Cerebellar nuclear complex (tissue), 1 donor: ENCODE measurements at places on chromosomes 11 and 22.

DNA sequence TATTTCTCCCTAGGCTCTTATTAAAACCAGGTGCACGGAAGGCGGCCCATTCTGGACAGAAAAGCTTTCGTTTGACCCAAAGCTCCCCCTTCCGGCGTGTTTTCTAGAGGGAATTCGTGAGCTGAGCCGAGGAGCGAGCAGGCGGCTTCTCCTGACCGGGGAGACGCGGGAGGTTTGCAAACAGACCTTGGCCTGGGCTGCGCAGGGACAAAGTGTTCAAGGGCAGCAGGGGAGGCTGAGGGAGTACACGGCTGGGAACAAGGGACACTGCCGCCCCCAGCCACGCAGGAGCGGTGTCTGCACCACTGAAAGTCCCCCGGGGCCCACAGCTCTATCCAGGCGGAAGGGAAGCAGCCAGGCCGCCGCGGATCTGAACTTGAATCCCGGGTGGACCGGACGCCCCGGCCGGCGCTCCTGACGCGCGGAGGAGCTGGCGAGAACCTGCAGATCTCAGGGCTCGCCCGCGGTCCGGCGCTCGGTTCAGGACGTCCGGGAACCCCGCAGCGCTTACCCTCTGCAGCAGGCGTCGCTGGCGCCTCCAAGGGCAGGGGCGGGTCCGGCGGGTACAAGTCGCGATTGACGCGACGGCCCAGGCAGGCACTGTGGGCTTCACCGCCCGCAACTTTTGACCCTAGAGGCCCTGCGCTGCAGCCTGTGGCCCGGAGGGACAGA lies 101.9 kb downstream of the WT1 start:
- no peak for DNase-seq

DNA sequence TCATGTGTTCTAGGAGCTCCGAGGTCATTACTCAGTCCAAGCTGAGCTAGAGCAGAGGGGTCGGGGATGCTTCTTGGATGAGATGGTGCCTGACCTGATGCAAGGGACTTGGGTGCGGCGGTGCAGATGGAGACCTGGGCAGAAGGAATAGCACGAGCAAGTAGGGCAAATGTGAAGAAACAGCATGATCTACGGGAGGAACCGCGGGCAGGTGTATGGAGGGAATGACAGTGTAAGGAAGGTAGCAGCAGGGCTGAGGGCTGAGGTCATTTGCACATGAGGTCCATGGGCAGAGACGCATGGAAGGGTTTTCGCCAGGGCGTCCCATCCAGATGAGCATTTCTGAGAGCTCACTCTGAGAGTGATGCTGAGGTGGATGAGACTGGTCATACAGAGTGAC lies 14.9 kb downstream of the SLC37A2 start:
- DNase-seq = no peak

DNA sequence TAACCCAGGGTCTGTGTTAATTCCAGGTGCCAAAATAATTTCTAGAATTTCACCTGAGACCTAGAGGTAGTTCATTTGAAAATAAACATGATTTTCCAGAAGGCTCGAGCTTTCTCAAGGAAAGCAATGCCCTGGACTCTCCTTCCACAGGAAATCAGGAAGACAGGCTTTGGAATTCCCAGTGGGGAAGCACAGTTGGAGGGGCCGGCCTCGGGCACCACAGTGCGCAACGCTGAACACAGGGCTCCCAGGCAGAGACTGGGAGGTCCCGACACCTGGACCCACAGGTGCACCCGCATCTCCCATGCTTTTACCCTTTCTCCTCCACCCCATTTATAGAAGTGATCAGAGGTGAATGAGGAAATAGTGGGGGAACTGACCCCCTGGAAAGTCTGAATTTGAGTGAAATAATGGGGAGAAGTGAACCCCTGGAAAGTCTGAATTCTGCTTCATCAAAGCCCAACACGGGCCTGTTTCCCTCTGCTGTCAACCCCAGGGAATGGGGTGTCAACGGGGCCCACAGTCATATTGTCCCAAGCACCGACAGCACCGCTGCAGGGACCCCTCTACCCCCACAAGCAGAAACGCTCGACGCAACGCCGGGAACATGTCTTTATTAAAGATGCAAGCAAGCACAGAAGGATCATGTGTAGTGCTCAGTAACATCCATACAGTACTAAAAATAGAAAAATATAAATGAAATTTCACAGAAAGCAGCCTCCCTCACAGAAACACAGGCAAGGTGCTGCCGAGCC lies 12.0 kb upstream of the EFCAB6 start:
- no peak for DNase-seq

GRCh38 chr11:2904153-2905052 lies 18.8 kb upstream of the CDKN1C start:
- no peak for DNase-seq

DNA sequence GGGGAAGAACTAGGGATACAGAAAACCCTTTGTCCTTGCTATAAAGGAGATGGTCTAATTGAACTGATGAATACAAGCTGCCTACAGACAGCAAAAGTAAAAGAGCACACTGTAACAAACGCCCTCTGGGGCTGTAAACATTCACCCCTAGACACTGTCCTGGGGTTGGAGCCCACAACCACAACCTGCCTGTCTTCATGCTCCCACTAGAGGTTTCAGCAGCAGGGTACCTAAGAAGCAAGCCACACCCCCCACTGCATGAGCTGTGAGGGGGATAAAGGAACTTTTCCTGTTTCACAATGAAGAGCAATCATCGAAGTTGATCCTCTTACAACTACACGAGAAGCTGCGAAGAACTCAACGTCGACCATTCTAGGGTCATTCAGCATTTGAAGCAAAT lies 90.5 kb upstream of the LUZP2 start:
- no peak for DNase-seq

DNA sequence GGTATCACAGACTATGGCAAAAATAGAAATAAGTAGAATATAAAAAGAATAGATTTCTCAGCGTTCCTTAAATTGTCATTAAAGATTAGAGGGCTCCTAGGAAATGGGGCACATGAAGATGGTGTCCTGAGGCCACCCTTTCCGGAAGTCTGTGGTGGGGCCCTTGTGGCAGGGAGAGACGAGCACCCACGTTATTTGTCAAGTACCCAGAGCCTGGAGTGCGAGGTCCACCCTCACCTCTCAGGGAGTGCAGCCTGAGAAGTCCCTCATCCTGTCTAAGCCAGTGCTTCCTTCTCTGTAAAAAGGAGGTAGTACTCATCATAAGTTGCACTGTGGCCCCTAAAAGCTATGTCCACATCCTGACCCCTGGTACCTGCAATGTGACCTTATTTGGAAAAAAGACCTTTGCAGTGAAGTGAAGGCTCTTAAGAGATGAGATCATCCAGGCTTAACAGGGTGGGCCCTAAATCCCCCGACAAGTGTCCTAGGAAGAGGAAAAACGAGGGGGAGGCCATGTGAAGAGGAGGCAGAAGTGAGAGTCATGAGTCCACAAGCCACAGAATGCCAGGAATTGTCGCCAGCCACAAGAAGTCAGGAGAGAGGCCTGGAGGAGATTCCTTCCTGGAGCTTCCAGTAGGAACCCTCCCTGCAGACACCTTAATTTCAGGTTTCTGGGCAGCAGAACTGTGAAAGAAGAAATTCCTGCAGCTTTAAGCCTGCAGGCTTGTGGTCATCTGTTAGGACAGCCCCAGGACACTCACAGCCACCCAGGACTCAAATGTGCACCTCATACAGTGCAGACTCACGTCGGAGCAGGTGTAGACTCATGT lies 76.8 kb upstream of the CCND1 start:
- no peak for DNase-seq

DNA sequence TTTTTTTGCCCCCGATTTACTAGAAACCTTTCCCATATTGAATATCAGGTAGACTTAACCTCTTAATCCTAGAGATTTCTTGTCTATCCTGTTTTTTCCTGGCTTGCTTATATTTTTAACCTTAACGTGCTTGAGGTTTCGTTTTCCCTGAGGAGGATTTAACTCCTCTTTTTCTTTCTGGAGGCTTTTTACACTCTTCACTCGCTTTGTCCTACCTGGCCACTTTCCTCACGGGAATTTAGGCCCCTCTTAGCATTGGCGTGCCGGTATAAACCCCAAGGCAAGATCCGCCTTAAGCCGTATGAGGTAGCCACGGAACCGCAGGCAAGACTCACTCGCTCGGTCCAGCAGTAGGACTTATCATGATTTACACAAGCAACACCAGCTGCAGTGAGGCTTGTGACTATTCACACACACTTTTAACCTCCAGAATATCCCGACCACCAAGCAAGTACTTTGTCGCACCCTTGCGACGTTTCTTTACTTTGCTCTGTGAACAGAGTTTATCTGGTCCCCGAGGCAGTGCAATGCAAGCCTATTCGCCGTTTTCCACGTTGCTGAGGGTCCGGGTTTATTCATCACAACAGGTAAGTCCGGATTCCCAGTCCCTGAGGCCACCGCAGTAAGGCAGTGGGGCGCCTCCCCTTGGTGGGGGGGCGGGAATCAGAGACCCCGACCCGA lies 20.6 kb upstream of the ALDH3B2 start:
- DNase-seq = no peak

GRCh38 chr22:23159291-23159630 lies 14.0 kb downstream of the RAB36 start:
- DNase-seq = no peak

GRCh38 chr11:117076941-117077691 lies 21.1 kb downstream of the SIK3 start:
- no peak for DNase-seq

- no peak for DNase-seq
Measured at GRCh38 chr11:35784699-35785098, 122.1 kb downstream of the TRIM44 start.

GRCh38 chr11:129658526-129658867 lies 157.2 kb upstream of the TMEM45B start:
- DNase-seq = no peak

- no peak for DNase-seq
Measured at GRCh38 chr22:31085493-31085824, 4.3 kb downstream of the SMTN start.
